ENCODE measurements at places on chromosomes 5 and 9.

- DNase-seq, result no peak
Measured at GRCh38 chr5:153546566-153546965, 56.1 kb downstream of the GRIA1 start.

DNA sequence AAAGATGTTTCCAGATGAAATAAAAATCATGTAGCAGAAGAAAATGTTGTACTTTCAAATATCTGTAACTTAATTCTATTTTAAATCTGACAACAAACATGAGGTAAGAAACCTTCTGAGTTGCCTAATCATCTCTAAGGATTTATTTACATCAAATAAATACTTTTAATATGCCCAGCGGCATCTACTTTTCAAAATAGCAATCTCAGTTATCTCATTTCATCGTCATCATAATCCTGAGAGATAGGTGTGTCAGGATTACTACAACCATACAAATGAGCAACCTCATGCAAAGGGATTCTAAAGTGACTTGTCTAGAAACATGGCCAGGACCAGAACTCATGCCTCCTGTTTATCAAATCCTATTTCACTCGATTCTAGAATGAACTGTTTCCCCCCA lies 49.5 kb downstream of the DENND1A start:
- no peak for DNase-seq

DNA sequence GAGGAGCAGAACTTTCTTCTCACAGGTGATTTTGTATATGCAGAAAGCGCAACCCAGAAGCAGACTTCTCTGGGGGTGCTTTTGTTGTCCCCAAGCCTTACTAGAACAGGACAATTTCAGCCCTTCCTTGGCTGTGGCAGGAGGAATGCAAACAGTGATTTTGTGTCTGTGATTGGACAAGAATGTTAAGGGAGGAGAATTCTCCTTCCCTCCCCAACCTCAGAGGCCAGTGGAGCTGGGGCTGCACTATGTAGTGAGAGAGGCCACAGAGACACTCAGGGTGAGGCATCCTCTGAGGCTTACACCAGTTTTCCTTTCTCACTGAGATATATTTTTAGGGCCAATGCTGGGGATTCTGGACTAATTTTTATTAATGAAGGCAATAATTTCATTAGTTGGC lies 58.8 kb downstream of the ZNF366 start:
- no peak for DNase-seq

GRCh38 chr5:170087168-170087817 lies 18.4 kb upstream of the FOXI1 start:
- no peak for DNase-seq

DNA sequence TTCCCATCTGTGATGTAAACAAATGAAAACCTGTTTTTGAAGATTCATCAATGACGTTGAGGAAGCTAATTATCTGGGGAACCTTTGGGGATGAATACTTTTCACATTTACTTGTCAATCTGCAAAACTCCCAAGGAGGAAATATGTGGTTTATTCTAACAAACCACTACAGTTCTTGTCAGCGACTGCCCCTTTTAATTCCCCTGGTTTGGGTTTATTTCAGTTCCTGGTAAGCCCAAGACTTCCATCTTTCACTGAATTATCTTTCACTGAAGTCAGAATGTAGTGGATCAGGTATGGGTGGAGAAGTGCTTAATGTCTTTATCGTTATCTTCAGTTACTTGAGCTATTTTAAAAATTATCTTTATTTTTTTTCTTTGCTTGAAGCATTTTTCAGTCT lies 40.2 kb downstream of the TLR4 start:
- no peak for DNase-seq

DNA sequence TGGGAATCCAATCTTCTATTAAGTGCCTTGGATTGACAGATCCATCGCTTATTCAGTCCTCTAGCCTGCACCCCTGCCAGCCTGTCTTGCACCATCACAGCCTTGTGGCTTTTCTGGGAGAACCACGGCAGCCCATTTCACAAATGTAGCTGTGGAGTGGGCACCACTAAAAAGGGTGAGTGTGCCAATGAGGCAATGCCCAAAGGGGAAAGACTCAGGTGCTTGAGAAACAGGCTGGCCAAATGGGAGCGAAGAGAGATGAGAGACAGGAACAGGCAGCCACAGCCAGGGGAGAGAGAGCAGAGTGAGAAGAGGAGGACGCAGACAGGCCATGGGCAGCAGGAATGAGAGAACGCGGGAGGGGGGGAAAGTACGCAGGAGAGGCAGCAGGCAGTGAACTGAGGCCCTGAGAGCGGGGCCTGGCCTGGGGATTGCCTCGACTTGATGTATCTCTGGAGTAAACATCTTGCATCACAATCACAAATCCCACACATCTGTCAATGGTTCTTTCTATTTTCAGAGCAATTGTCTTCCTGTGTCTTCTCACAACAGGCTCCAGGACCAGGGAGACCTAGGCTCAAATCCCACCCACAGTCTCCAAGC lies 173.1 kb downstream of the SYK start:
- DNase-seq, result no peak

- DNase-seq, result no peak
Measured at GRCh38 chr5:76688836-76689235, 27.1 kb upstream of the F2R start.

DNA sequence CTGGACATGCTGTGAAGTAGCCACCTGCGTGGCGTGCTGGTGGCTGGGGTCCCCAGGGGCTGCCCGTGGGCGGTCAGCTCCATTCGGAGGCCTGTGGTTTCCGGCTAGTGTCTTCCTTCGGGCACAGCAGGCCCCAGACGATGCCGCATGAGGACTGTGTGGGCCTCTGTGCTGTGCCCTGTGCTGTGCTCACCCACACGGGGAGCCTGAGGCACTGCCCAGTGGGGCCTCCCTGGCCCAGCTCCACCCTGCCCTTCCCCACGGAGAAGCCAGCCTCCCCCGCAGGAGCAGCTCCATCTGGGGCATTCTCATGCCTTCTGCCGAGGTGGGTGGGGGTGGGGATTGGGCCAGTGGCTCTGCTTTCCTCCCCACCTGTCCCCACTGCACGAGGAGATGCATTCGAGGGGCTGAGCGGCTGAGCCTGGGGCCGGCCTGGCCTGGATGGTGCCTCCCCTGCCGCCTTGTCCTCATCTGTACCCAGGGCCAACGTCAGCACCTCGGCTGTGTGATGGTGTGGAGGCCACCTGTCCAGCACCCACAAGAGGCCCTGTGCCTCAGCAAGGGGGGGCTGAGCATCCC lies 24.2 kb downstream of the RXRA start:
- no peak for DNase-seq

All from CD4-positive, alpha-beta T cell (primary cell).